Calu3 (cell line): ENCODE measurements at places on chromosomes 2 and 18. TPM values are rescaled to one million over a fixed set of nuclear protein-coding genes. Genes with fewer than 3 reads are reported as not detected.

LRP2 gene
- total RNA-seq = 0.49 and 0.66 TPM in 2 replicates

ASNSD1 gene
- 29.1 and 30.7 TPM in 2 replicates for total RNA-seq

CHRNA1 gene
- not detected in 2 replicates for total RNA-seq

PLGLB1 gene
- total RNA-seq = 1.8 TPM in 1 of 2 replicates, not detected in the other

SLC11A1 gene
- total RNA-seq = 0.12 TPM in 1 of 2 replicates, not detected in the other

DNA sequence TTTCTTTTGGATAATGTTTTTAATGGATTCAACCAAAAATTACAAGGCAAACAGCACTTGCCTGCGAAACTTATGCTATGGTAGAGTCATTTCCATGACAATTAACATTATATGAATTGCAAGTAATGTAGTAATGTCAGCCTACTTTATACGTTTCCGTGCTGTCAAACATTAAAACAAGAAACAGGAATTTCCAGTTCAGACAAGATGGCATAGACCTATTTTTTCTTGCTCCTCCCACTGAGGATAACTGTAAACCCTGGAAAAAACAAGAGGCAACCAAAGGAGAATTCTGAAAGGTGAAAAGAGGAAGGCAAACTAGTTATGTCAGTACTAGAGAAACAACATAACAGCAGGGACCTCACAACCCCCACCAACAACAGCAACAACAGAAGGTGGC is 170.7 kb downstream of the DIS3L2 start:
- no peak for DNase-seq

DNA sequence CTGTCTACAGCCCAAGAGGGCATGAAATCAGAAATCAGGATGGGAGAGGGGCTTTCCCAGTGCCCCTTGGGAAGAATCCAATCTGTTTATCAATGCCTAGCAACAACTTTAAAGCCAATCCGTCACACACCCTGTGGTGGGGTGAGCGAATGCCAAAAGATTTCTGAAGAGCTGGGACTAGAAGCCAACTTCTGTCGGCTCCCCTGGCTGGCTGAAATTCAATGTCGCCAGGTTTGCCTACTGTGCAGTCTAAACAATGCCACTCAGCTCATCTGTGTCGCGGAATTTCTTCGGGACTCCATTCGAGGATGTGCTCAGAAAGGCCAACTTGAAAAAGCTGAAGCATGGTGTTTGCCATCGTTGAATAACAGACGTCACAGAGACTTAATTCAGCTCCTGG is 31.5 kb upstream of the NCKAP5 start:
- DNase-seq = no peak

GRCh38 chr2:25000036-25000435 is 28.3 kb upstream of the DNAJC27 start:
- no peak for DNase-seq

- DNase-seq = no peak
These were observed 31.7 kb downstream of the MYO1B start for GRCh38 chr2:191276792-191277465.

- DNase-seq = no peak
These were observed 45.2 kb upstream of the NEUROD1 start for GRCh38 chr2:181725476-181725875.

DNA sequence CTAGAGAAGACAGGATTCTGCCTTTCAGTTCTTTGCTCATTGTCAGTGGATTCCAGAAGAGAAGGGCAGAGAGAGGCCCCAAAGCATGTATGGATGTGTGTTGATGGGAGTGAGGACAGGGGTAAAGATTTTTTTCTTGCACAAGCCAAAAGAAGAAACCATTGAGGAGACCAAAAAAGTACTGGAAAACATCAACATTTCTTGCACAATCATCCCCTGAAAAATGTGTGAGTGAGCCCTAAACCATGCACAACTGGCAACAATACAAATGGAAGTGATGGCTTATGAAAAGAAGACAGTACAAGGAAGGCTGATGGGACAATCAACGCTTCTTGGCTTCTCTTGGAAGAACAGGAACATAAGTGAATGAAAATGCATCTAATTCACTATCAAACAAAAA is 5.6 kb upstream of the SMAD7 start:
- DNase-seq = no peak

- no peak for DNase-seq
These were observed 185.9 kb downstream of the ZNF521 start for GRCh38 chr18:25166113-25166512.

GRCh38 chr2:120434492-120435308 is 88.8 kb downstream of the INHBB start:
- no peak for DNase-seq

DNA sequence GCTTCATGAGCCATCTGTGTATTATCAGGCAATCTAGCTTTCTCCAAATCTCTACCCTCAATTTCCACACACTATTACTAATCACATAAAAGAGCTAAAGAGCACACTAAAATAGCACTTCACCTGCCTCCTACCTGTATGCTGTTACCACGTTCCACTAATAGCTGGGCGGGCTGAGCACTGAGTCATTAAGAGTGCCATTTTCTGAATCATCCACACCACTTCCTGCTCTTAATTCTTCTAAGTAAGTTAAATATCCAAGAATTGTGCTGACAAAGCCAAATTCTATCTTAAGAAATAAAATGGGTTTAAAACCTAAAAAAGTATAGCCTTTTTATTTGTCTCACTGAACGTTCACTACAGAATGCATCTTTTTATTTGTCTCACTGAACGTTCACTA is 35.7 kb downstream of the NOL10 start:
- peak; percentile 55 for DNase-seq

- DNase-seq = no peak
These were observed 14.4 kb downstream of the GPR55 start for GRCh38 chr2:230910546-230911177.

GRCh38 chr2:64393383-64394010 is 60.5 kb upstream of the LGALSL start:
- no peak for DNase-seq

GRCh38 chr2:207132019-207132418 is 33.7 kb downstream of the KLF7 start:
- DNase-seq = no peak

DNA sequence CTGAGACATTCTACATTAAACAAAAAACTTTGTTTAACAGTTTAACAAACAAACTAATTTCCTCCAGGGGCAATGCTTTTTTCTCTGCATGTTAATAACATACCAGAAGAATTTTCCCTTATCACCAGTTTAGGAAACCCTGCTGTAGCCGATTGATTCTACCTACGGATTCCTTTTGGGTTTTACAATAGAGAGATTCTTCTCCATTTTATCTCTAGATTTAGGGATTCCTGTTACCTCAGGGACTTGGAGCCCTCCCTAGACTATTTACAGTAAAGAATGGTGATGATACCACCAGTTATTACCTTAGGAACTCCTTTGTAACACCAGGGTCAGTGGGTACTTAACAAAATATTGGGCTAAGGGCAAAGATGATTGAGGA is 5.3 kb upstream of the ERICH2 start:
- no peak for DNase-seq

GRCh38 chr2:186891185-186891621 is 42.2 kb upstream of the ZSWIM2 start:
- DNase-seq = peak; percentile 22
